ENCODE measurements at places on chromosomes 13 and 19.

DNA sequence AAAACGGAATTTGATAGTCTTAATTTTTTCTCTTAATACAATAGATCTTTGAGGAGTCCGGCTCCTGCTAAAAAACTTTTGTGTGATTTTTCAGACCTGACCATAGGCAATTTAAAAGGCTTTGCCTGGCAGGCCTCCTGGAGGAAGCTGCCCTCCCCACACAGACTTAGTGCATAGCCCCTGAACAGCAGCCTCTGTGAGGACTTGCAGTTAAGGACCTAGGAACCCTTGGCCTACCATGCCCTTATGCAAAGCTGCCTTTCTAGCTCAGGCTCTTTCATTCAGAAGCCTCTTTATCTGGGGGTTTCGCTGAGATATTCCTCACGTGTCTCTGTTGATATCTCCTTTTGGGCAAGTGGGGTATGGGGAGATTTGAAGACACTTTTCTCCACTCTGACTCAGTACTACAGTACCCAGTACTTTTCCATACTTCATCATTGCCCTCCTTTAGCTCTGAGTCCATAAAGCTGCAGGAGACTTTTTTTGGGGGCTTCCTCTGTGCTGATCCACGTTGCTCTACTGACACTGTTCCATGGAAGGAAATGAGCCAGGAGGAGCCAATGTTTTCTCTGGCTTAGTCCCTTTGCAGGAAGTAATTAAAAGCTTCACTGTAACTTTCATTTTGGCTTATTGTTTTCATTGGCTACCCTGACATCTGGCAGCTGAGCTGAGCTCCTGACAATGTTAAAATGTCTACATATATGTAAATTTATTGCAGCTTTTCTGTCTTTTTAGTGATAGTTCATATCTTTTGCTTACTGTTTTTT lies 283.1 kb downstream of the TDRD3 start:
- no peak for DNase-seq

- DNase-seq = peak; percentile 4
These were observed 248.5 kb downstream of the KCTD12 start for GRCh38 chr13:76637641-76638141.

GRCh38 chr13:52103386-52103785 lies 25.5 kb downstream of the NEK5 start:
- DNase-seq = no peak

DNA sequence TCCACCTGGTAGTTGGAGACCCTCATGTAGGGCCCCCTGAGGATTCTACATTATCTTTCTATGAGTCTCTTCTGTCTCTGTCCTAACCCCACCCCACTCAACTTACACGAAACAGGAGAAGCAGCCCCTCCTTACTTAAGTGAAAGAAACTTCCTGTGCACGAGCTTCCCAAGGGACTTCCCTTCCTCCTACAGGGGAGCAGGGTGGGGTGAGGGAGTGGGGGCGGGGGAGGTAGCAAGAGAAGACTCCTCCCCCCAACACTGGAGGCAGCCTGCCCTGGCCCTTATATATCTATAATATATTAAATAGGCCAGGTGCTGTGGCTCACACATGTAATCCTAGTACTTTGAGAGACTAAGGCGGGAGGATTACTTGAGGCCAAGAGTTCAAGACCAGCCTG lies 5.5 kb upstream of the PDE4C start:
- no peak for DNase-seq

DNA sequence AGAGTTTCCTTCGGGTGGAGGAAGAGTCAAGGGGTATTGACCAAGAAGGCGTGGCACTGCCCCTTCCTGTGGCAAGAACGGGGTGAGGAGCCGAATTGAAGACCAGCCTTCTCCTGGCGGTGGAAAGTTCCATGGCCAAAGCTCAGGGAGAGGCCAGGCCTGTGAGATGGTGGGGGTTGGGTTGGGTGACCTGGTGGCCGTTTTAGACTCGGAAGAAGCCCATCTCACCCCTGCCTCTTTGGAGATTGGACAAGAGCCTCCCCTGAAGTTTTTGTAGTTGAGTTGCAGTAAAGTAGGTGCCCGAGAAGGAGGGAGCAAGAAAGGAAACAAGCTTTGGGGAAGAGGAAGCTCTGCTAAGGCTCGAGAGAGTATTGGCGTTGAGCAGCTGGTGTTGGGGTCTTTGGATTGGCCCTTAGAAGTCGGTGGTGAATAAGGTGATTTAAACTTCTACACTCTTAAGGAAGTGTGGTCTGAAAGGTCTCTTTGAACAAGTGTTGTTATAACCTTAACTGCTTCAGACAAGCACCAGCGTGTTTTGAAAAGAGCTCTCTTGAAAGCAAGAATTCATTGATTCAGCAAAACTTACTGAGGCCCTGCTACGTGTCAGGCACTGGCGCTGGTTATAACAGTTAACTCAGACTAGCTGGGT lies 964 bp downstream of the SPINT2 start:
- no peak for DNase-seq

GRCh38 chr13:50686551-50686950 lies 156.9 kb downstream of the DLEU7 start:
- DNase-seq = no peak

GRCh38 chr19:52689843-52690368 lies 44.9 kb downstream of the ZNF611 start:
- no peak for DNase-seq

DNA sequence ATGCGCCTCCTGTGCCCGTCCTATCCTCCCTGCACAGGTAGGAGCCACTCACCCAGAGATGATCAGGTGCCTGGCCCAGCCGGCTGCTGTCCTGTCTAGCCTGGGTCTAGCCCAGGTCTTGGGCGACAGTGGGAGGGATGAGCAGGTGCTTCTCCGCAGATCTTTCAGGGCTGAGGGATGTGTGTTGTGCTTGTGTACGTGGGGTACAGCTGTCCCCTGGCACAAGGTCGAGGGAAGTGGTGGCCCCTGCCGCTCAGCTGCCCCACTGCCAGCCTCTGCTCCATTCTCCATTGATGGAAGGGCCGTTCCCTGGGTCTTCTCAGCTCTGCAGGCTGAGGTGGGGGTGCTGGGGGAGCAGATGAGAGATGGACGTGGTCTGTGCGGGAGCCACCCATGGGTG lies 13.0 kb downstream of the WTIP start:
- DNase-seq = no peak

- DNase-seq = peak; percentile 15
These were observed 802 bp upstream of the FREM2 start for GRCh38 chr13:38685974-38686576.

DNA sequence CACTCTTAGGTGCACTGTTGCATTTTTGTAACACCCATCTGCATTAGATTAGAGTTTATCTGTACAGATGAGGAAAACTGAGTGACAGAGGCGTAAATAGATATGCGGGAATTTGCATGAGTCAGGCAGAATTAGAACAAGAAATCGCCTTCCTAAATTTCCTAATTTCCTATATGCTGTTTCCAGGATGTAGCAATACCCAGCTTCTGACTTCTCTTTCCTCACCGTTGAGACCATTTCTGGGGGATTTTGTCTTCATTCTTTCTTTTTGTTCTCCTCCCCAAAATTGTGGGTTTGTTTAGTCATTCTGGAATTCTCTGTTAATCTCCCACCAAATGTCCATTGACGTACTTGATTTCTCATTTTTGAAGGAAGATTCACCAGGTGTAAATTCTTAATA lies 10.6 kb upstream of the ZNF792 start:
- no peak for DNase-seq

- peak; percentile 56 for DNase-seq
These were observed 31.4 kb upstream of the MTIF3 start for GRCh38 chr13:27481766-27482165.

- DNase-seq = no peak
These were observed 31.3 kb downstream of the KCTD12 start for GRCh38 chr13:76854894-76855293.

GRCh38 chr19:4673216-4673615 lies 3.1 kb upstream of the MYDGF start:
- DNase-seq = no peak

GRCh38 chr13:47211106-47211505 lies 314.3 kb upstream of the HTR2A start:
- DNase-seq = no peak

All from lung microvascular endothelial cell (primary cell).